ENCODE measurements at places on chromosomes 13 and 19.

DNA sequence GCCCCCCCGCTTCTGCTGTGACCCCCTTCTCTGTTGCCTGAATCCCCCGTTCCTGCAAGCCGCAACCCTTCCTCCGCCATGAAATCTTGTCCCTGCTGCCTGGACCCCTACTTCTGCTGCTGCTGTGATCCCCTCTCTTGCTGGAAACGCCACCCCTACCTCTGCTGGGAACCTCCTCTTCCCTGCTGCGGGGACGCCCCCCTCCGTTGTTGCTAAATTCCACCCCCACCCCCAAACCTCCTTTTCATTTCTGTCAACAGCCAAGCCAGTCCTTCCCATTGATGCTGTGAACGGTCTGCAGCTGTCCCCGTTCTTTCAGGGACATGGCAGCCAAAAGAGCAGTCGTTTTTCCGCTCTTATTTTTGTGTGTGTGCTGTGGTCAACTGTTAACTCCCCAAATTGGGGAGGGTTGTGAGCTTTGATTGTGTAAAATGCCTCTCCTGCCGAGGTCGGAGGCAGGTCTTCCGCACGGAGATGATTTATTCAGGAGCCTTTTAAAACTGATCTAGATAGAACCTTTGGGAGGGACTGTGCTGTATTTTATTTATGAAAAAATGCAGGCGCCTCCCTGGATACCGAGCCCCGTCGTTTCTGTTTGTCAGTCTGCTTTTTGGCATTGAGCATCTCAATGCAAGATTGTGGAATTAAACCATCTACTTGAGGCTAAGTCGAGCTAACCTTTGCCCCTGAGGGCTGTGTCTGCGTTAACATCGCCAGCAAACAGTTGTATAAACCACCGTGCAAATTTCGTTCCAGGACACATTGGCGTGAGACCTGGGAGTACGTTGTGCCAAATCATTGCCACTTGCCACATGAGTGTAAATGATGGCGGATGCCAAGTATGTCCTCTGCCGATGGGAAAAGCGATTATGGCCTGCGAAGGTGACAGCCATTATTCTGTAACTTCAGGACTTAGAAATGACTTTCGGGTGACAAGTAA lies 27.9 kb upstream of the NDUFS7 start:
- no peak for DNase-seq

DNA sequence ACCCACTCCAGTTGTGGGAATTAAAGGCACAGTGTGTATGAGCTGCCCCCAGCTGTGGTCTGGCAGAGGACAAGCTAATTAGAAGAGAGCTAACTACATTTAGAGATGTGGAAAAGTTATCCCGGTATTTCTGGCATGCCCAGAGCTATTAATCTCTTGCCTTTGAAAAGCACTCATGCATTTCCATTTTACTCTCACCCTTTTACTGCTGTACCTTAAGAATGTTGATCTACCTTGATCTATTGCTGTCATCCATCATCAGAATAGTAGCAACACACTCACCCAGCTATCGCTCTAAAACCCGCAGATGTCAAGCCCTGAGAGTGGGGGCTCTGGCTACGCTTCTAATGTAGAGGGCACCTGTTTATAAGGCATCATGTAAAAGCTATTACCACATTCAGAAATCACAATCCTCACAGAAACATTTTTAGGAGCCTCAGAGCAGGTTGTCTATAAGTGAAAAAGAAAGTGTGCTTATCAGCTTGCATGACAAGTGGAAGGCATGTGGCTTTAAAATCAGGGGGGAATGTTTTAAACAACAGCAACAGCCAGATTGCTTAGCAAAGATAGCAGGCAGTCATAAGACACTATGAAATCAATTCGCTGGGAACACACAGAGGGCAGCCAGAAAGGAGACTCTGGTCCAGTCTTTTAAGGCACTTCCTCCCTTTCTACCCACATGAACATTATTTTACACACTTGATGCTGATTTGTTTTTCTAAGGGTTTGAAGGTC lies 224.2 kb upstream of the IRS2 start:
- DNase-seq, result no peak

DNA sequence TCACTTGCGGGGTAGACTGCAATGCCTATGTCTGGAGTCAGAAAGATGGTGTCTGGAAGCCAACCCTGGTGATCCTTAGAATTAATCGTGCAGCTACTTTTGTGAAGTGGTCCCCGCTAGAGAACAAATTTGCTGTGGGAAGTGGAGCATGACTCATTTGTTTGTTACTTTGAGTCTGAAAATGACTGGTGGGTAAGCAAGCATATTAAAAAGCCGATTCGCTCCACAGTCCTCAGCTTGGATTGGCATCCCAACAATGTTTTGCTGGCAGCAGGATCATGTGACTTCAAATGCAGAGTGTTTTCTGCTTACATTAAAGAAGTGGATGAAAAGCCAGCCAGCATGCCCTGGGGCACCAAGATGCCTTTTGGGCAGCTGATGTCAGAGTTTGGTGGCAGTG lies 9.5 kb upstream of the ERVV-1 start:
- no peak for DNase-seq

DNA sequence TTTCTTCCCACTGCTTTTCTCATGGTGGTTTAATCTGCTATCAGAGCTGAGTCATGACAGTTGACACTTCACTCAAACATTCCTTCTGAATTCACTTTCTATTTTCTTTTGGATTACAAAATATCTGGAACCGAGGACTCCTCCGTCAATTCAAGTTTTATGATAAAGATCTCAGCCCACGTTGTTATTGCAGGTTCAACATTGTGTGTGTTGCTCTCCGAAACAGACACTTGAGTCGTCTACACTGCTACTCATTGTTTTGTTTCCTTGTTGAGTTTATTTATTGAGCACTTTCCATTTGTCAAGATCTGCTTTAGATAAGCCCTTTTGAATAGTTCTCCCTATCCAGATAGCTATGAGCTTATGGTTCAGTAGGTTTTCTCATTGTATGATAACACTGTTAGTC lies 636.1 kb upstream of the GPC6 start:
- DNase-seq, result no peak

Measured in CD4-positive, alpha-beta T cell treated with Interleukin-4 for 4 hours (primary cell).